Epithelial cell of esophagus (primary cell): ENCODE measurements at places on chromosomes 7 and 10.
A peak's percentile ranks its signal among the peaks of the same experiment; 100 is the strongest.

- peak; percentile 66 for DNase-seq
These were observed 49.9 kb downstream of the CHST15 start for GRCh38 chr10:124043310-124044142.

DNA sequence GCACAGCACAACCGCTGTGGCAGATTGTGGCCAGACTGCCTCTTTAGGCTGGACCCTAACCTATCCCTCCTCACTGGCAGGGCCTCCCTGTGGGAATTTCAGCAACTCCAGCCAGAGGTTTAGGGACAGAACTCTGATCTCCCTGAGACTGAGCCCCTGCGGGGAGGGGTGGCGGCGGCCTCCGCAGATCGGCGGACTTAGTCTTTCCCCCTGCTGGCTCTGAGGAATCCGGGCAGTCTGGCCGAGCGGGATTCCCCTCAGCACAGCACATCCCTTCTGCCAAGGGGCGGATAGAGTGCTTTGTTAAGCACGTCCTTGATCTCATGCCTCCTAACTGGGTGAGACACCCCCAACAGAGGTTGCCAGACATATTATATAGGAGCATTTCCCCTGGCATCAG, 224.2 kb upstream of the NPY start:
- DNase-seq, result no peak

- DNase-seq, result peak; percentile 61
These were observed 6.0 kb downstream of the PRR15 start for GRCh38 chr7:29569648-29570047.

DNA sequence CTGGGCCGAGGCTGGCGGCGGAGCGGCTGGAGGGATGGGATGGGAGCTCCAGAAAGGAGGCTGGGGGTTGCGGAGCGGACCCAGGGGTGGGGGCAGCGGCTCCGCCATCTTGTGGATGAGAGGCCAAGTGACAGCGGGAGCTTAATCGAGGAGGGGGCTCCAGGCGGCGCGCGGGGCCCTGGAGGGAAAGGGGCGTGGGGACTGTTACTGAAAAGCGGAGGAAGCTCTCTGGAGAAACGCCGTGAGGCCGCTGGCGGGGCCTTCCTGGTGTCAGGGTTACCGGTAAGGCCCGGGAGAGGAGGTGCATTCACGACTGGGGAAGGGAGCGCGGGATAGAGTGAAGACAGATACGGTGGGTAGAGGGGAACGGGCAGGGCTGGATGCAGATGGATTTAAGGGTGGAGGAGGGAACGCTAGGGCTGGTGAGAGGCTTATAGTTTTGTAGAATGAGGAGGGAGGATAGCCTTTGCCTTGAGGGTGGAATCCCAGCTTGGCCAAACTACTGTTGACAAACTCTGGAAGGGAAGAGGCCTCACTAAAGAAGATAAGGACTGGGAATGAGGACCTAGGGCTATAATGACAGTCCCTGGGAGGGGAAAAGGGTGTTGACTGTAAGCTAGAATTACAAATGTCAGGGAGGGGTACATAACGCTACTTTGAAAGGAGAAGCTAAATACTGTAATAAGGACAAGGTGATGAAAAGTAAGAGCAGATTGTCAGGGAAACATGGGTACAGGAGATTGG, 535 bp downstream of the BTRC start:
- peak; percentile 57 for DNase-seq

- peak; percentile 42 for DNase-seq
These were observed 81.6 kb downstream of the ARHGAP22 start for GRCh38 chr10:48523212-48523819.

- DNase-seq, result no peak
These were observed 27.3 kb downstream of the SEC23IP start for GRCh38 chr10:119919826-119920225.

DNA sequence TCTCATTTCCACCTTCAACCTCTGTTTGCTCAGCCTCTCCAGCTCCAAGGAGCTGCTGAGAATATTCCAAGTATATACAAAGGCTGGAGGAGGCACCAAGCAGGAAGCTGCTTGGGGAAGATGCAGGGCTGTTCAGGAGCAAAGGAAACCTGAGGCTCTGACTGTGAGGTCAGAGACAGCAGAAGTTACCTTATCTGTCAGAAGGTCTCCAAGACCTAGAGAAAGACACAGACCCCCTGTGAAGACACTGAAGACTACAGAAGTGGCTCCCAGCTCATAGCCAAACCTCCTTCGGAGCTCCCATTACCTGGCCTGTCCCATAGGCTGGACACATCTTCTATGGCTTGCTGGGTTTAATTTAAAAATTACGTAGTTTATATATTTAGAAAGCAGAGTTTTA, 53.2 kb downstream of the PKD1L1 start:
- no peak for DNase-seq

- no peak for DNase-seq
These were observed 1.9 kb downstream of the ZKSCAN1 start for GRCh38 chr7:100017300-100017699.

DNA sequence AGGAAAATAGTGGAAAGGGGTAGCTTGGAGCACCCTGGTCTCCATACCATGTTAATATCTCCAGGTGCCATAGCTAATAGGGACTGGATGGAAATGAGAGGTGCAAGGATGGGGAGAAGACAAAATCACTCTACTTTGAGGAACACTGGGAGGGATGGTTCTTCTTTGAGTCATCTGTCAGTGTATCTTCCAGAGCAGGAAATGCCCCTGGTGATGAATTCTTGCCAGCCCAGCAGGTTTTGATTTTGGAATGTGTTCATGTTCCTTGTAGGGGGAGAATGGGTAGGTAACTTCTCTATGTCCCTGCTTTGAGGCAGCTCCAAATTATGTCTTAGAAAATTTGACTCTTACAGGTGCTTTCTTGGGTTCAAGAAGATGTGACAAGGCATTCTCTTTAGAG, 177.0 kb upstream of the GLI3 start:
- DNase-seq, result peak; percentile 68

DNA sequence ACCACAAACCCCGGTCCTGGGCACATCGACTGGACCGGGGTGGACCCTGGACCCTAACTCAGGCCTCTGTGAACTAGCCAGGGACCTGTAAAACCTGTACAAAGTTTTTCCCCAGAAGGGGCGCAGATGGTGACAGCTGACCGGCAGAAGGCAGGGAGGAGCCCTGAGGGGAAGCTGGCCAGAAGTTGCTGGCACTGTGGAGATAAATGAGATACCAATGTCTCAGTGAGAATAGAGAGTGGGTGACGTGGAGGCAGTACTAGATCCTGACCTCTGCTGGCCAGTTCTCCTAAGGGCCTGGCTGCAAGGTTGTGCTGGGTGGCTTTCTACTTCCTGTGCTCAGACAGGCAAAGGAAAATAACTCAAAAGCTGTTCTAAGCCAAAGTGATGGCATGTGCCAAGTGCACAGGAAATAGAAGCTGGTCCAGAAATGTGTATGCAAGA, 10.6 kb upstream of the TSPAN14 start:
- DNase-seq, result no peak

DNA sequence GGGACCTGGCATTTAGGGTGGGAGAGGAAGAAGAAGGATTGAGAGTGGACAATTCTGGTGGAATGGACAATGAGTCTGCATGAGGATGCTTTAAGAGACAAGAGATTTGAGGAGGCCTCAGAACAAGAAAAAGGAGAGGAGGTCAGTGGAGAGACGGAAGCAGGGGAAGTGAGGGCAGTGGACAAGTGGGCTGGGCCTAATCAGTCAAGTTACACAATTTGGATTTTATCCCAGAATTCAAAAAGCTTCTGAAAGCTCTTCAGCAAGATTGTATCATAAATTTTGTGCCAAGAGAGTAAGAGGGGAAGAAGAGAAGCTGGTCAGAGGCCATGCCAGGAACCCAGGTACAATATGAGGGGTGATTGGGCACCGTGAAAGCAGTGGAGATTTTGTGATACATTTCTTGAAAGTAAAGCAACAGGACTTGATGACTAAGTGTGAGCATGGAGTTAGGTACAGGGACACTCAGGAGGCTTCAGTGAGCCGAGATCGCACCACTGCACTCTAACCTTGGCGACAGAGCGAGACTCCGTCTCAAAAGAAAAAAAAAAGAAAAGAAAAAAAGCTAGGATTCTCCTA, 19.3 kb upstream of the TSPAN13 start:
- DNase-seq, result no peak

GRCh38 chr10:1402816-1403507, 334.4 kb downstream of the ADARB2 start:
- no peak for DNase-seq

- peak; percentile 80 for DNase-seq
These were observed 95.8 kb downstream of the HIP1 start for GRCh38 chr7:75642810-75643486.

GRCh38 chr7:155457544-155458110, 302 bp upstream of the EN2 start:
- no peak for DNase-seq

- peak; percentile 72 for DNase-seq
These were observed 113.4 kb downstream of the PTPN20 start for GRCh38 chr10:47024399-47025252.

GRCh38 chr10:24969841-24970281, 17.5 kb upstream of the PRTFDC1 start:
- DNase-seq, result no peak

DNA sequence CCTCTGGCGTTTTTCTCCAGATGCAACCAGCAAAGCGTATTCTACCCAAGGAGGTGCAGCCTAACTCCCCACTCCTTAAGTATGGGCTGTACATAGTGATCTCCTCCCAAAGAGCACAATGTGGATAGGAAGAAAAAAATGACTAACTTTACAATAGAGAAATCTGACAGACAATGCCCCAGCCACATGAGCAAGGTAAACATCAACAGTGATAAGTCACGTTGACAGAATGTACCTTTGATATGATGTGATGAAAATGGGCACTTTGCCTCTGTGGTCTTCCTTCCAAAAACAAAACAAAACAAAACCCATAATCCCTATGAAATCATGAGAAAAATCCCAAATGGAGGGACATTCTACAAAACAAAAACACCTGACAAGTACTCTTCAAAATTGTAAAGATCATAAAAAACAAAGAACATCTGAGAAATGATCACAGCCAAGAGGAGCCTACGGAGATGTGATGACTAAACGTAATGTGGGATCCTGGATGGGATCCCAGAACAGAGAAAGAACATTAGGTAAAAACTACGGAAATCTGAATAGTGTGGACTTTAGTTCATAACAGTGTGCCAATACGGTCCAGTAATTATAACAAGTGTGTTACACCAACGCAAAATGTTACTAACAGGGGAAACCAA, 50.6 kb downstream of the ABLIM1 start:
- peak; percentile 30 for DNase-seq

GRCh38 chr10:14698829-14699170, 75.9 kb downstream of the FAM107B start:
- DNase-seq, result no peak

DNA sequence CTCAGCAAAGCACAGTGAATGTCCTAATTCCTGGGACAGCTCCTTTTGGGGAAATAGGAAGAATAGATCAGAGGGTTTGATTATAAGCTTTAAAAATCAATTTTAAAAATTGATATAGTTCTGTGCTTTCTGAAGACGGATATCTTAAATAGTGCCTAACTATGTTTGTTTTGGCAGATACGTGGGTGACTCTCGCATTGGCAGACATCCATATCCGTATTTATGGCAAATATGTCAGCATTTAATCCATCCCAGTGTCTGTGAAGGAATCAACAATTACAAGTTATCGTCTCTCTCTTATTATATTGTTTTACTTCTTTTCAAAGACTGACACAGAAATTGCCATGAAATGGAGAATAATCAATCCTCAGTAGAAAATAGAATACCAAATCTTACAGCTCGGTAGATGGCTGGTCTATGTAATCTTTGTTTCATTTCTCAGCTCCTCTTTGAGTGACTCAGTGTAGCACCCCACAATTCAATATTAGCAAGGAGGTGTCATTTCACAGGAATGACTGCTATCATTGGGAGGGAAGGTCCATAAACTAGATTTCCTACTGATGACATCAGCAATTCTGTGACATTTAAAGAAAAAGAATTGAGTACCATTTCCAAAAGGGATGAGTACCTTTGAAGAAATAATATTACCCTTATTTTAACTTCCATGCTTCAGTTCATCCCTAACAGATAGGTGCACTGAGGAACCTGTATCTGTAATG, 186.4 kb upstream of the NFE2L3 start:
- peak; percentile 60 for DNase-seq

DNA sequence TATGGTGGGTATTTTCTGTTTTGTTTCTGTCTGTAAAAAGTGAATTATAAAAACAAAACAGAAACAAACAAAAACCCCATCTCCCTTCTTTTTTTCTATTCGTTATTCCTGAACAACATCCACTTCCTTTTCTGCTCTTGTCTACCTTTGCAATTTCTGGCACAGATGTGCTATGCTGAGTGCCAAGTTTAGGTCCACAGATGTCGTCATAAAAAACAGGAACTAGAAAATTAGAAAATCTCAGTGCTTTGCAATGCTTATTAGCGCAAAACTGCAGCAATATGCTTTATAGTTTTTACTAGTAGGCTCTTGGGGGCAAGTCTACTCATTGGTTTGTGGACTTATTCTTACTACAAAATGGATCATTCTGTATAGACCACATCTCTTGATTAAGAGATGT, 94.2 kb upstream of the PRKCQ start:
- no peak for DNase-seq

GRCh38 chr10:131870831-131871672, 29.8 kb upstream of the PPP2R2D start:
- DNase-seq, result peak; percentile 53

GRCh38 chr7:90430614-90431460, 27.6 kb downstream of the CLDN12 start:
- DNase-seq, result no peak

- peak; percentile 51 for DNase-seq
These were observed 47.6 kb upstream of the ANKRD1 start for GRCh38 chr10:90968328-90969081.

DNA sequence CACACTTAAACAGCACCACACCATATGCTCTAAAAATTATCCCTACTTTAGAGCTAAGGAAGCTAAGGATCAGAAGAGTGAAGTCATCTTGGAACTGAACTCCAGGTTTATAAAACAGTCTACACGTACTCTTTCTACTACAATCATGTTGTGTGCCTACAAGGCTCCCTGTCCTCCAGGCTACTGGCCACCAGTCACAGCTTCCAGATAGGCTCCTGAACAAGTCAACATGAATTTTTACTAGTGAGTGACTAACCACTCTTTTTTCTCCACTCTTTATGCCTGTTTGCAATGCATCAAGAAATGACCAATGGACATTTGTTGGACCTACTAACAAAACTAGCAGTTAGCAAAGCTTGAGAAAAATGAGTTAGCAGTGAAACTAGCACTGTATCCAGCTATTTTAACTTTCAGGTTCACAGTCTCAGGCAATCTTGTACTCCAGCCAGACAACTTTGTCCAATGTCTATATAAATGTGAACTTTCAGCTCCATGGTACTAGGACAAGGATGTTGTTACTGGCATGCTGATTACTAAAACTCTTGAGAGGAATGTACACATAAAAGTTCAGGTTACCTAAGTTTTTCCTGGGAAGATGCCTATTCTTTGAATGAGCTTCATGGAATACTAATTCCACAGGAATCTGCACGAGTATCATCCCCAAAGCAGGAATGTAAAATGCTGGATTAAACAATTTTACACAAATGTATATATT, 180.0 kb downstream of the BTAF1 start:
- no peak for DNase-seq

- no peak for DNase-seq
These were observed 109.6 kb downstream of the MACC1 start for GRCh38 chr7:20107582-20107981.
